Kidney (tissue), 22 donors: ENCODE measurements at places on chromosomes 7 and 10. TPM values are rescaled to one million over a fixed set of nuclear protein-coding genes. Genes with fewer than 3 reads are reported as not detected.
A peak's percentile ranks its signal among the peaks of the same experiment; 100 is the strongest.

DNA sequence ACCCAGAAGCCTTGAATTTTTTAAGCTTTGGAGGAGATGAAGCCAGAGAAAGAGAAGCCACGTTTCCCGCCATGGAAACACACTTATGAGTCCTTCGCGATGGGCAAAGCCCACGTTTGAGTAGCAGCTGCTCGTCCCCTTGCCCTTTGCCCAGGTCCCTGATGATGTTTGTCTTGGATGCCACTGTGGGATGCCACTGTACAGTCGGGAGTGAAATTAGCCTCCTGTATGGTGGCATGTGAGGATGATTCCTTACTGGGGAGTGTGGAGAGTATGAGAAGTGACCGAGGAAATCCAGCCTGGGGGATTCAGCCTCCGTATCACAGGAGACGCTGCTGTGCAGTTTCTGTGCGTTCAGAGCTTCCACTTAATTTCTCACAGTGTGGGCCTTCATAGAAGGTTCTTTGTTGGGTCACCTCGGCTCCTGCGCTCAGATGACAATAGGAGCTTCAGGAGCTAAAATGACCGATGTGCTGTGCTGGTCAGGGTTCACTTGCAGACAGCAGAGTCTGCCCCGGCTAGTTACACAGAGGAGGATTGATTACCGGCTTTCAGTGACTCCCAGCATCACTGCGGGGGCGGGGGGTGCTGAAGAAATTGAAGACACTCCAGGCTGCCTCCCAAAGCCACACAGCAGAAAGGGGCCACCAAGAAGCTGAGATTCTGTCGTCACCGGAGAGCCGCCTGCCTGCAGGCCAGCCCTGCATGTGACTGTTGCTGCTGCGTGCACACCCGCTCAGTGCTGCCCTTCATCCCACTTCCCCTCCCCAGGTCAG, 122.1 kb upstream of the SFMBT2 start:
- no peak overlapping the region for H3K27ac ChIP-seq
- no peak for DNase-seq
- H3K4me1 ChIP-seq = no peaks in the 10 kb centered on the region
- no peak overlapping the region for H3K4me3 ChIP-seq
- H3K36me3 ChIP-seq = no peaks in the 10 kb centered on the region

GRCh38 chr7:42448901-42449300, 211.9 kb upstream of the GLI3 start:
- no peak overlapping the region for H3K27ac ChIP-seq
- DNase-seq = no peak
- H3K27me3 ChIP-seq = no peaks in the 10 kb centered on the region
- H3K36me3 ChIP-seq = no peaks in the 10 kb centered on the region
- H3K4me1 ChIP-seq = no peaks in the 10 kb centered on the region

DNA sequence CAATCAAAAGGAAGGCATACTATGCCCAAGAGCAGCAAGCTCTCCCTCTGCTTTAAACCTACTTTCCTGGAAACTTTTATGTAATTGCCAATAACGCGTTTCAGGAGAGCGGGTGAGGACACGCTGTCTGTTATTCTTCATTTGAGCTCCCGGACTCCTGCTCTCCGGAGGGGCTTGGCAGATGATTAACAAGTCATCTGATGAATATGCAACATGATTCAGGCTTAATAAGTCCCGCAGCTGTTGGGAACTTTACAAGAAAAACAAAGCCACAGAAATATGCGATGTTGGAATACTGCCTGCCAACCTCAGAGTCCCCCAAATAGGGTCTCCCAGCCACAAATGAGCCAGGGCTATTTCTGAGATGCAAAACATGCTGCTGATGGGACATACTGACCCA, 348.0 kb downstream of the GPAM start:
- peak; percentile 85 for DNase-seq
- peak overlapping the region; percentile 36 for H3K27ac ChIP-seq
- H3K4me1 ChIP-seq = no peaks in the 10 kb centered on the region
- H3K36me3 ChIP-seq = no peaks in the 10 kb centered on the region
- H3K27me3 ChIP-seq = no peaks in the 10 kb centered on the region
- no peak overlapping the region for H3K4me3 ChIP-seq

- no peak for DNase-seq
- H3K36me3 ChIP-seq = no peaks in the 10 kb centered on the region
- H3K4me1 ChIP-seq = no peaks in the 10 kb centered on the region
- no peak overlapping the region for H3K4me3 ChIP-seq
- H3K27ac ChIP-seq = no peak overlapping the region
These were observed 10.8 kb downstream of the PDE1C start for GRCh38 chr7:32059289-32060011.

DNA sequence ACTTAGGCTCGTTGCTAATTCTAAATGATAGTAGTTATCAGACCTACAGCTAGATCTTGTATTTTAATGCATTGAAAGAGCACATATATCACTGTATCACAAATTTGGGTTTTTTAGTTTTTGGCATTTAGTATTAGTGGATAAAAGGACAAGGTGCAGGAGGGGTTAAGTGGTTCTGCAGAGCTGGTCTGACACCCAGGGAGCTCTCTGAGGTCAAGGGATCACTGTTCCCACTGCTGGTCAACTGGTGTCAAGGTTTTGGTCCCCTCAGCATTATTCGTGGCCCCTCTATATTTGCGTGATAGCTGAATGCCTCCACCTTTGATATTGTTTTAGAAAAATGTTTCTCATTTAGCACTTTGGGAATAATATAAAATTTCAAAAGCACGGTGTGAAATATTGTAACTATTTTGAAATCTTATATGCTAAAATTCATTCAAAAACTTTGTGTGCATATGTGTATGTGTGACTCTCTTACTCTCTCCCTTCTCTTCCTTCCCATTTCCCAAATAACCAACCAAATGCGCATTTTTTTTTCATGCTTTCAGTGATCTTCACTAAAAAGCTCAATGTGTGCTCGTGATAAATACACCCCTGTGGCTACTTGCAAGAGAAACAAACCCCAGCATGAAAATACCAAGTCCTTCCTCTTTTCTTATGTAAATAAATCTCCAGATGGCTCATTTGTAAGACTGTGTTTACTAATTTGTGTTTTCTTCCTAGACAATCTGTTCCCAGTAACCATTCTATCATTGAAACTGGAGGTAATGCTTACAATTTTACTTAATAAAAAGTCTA, 309.2 kb downstream of the FGFR2 start:
- no peak for DNase-seq
- no peak overlapping the region for H3K27ac ChIP-seq
- no peaks in the 10 kb centered on the region for H3K4me1 ChIP-seq

DNA sequence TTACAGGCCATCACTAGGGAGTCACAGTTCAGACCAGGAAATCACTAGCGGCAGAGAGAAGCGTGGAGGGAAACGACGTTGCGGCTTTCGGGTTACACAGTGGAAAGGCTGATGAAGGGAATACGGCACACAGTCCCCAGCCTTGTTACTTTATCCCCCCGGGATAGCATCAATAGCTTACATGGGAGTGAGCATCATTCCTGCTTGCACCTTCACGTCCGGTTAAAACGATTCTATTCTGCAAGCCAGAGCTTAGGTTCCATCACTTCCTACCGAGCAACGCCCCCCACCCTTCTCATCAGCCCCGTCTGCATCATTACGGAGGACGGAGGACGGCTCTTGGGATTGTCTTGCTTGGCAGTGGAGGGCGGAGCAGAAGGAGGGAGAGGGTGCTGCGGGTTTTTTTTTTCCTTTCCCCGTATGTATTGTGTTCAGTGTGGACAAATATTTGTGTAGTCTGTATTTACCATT, 124.9 kb downstream of the CLEC2L start:
- no peak for DNase-seq
- peaks cover 41% of the 10 kb centered on the region for H3K4me1 ChIP-seq
- peak overlapping the region; percentile 56 for H3K27ac ChIP-seq

GRCh38 chr7:33129806-33130153, 416 bp downstream of the BBS9 start:
- no peaks in the 10 kb centered on the region for H3K27me3 ChIP-seq
- H3K4me3 ChIP-seq = peak overlapping the region; percentile 99
- DNase-seq = no peak
- peaks cover 11% of the 10 kb centered on the region for H3K4me1 ChIP-seq

DNA sequence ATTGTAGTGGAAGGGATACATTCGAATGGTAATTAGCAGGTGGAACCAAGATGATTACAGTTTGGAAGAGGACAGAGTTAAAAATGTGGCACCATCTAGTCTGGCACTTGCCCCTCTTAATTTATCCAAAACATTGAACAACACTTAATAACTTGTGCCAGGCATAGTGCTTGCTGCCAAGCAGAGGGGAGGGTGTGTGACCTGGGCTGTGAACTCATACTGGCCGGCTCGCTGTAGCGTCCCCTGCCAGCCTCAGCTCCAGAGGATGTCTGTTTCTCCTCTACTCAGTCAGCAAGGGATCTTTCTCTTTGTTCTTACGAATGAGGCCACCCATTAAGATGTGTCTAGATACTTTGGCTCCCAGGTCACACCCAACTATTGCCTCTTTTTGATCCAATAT, 179.4 kb upstream of the INHBA start:
- H3K4me1 ChIP-seq = no peaks in the 10 kb centered on the region
- H3K36me3 ChIP-seq = no peaks in the 10 kb centered on the region
- no peak for DNase-seq
- H3K27ac ChIP-seq = no peak overlapping the region
- no peaks in the 10 kb centered on the region for H3K27me3 ChIP-seq

DNA sequence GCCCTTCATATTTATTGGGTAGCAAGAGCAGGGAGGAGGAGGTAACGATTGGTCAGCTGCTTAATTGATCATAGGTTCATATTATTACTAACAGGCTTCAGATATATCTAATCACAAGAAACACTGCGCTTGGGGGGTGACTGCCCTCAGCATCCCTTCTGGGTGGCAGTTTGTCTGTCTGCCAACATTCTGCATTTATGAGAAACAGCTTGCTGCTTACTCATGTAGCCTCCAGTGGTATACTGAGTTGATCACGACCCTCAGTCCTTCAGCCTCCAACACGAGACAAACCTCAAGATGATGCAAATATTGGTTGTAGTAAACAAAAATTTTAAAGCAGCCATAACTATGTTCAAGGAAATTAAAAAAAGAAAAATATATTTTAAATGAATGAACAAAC, 657.8 kb upstream of the PHF14 start:
- DNase-seq = no peak
- no peaks in the 10 kb centered on the region for H3K27me3 ChIP-seq
- no peaks in the 10 kb centered on the region for H3K4me1 ChIP-seq
- no peaks in the 10 kb centered on the region for H3K36me3 ChIP-seq

- H3K4me3 ChIP-seq = no peak overlapping the region
- H3K36me3 ChIP-seq = no peaks in the 10 kb centered on the region
- no peaks in the 10 kb centered on the region for H3K4me1 ChIP-seq
- no peak for DNase-seq
- H3K27ac ChIP-seq = no peak overlapping the region
- no peaks in the 10 kb centered on the region for H3K27me3 ChIP-seq
These were observed 202.2 kb downstream of the TMEM178B start for GRCh38 chr7:141276031-141276430.

DNA sequence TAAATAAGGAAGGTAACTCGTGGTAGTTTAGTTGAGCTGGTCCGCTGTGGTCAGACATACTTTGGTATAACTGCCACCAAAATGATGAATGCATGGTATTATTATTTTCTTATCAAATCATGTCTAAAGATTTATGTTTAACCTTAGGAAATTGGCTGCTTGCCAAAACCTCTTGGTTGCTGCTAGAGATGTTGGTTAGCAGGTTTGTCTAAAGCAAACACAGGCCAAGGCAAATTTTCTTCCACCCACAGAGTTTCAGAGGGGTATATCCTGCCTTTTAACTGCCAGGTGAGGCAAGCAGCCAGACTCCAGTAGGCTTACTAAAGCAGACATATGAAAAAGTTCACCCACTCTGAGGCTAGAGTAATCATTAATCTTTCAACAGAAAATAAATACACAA, 101.4 kb downstream of the SEMA3E start:
- H3K27ac ChIP-seq = no peak overlapping the region
- no peaks in the 10 kb centered on the region for H3K36me3 ChIP-seq
- no peaks in the 10 kb centered on the region for H3K27me3 ChIP-seq
- peak; percentile 25 for DNase-seq

- DNase-seq = no peak
- H3K4me3 ChIP-seq = no peak overlapping the region
- peaks cover 21% of the 10 kb centered on the region for H3K36me3 ChIP-seq
- no peak overlapping the region for H3K27ac ChIP-seq
- H3K27me3 ChIP-seq = no peaks in the 10 kb centered on the region
These were observed 86.4 kb downstream of the ANKRD61 start for GRCh38 chr7:6117533-6117932.

- H3K36me3 ChIP-seq = no peaks in the 10 kb centered on the region
- H3K27me3 ChIP-seq = no peaks in the 10 kb centered on the region
- no peak overlapping the region for H3K27ac ChIP-seq
- H3K4me3 ChIP-seq = no peak overlapping the region
- DNase-seq = no peak
These were observed 21.8 kb upstream of the SAMD8 start for GRCh38 chr10:75089634-75090033.

- H3K36me3 ChIP-seq = no peaks in the 10 kb centered on the region
- peak; percentile 8 for DNase-seq
- H3K4me3 ChIP-seq = no peak overlapping the region
- no peaks in the 10 kb centered on the region for H3K4me1 ChIP-seq
These were observed 96.7 kb downstream of the ARHGAP22 start for GRCh38 chr10:48507933-48508790.

DNA sequence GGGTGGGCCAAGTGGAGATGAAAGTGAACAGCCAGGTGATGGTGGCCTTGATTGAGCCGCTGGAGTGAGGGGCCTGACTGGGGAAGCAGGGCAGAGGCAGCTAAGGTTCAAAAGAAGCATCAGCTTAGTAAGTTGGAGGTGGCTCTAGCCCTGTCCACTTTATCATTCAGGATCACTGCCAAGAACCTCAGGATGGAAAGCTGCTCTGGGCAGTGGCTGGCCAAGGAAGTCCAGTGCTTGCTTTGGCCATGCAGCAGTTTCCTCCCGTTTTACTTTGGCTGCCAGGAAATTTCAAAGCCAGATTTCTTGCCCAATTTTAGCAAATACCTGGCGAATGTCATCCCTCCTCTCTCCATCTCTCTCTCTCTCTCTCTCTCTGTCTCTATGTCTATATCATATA, 384.9 kb downstream of the PLXNA4 start:
- H3K4me3 ChIP-seq = no peak overlapping the region
- H3K36me3 ChIP-seq = no peaks in the 10 kb centered on the region
- H3K27me3 ChIP-seq = no peaks in the 10 kb centered on the region

DNA sequence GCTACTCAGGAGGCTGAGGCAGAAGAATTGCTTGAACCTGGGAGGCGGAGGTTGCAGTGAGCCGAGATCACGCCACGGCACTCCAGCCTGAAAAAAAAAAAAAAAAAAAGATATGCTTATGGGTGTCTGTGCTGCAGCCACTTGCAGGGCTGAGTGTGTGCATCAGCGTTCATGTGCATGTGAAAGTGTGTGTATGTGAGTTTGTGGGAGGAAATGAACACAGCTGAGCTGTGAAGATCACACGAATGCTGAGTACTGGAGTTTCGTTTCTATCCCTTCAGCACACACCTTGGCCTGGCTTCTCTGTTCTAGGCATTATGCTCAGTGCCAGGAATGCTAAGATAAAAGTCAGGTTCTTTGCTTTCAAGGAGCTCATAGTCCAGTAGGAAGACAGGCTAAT, 12.0 kb upstream of the SVOPL start:
- H3K27ac ChIP-seq = no peak overlapping the region
- no peaks in the 10 kb centered on the region for H3K4me1 ChIP-seq
- no peaks in the 10 kb centered on the region for H3K27me3 ChIP-seq

Gene NRG3
- 5.4 TPM for total RNA-seq

Gene PGAM2
- total RNA-seq = 2.1 TPM

Gene EGFR
- total RNA-seq = 61.3 TPM

Gene KCP
- 44.6 TPM for total RNA-seq

Gene OR2A1
- total RNA-seq = not detected

Gene VPS50
- total RNA-seq = 33.8 TPM

Gene GRM8
- total RNA-seq = 3.2 TPM

Gene CFAP70
- total RNA-seq = 6.0 TPM

Gene CACNA2D1
- 18.3 TPM for total RNA-seq

Gene PALS2
- 35.6 TPM for total RNA-seq
